ENCODE measurements at places on chromosomes 6 and 20.

DNA sequence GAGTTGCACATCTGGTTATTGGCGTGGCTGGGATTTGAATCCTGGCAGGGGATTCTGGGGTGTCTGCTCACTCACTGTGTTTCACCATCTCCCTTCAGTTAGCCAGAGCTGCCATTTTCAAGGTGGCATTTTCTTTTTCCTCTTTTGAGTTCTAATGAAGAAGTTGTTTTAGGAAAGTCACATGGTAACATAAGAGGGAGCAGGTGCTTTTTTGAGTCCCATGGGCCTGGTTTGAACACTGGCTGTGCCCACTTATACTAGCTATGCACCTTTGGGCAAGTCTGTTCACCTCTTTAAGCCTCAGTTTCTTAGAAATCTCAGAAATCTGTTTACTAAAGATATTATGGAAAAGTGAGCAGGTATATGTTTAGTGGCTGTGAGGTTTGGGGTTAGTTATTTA, 39.6 kb downstream of the ANKS1A start:
- DNase-seq, result no peak

- DNase-seq, result no peak
Observed at GRCh38 chr6:30544666-30545272, 11.5 kb downstream of the GNL1 start.

DNA sequence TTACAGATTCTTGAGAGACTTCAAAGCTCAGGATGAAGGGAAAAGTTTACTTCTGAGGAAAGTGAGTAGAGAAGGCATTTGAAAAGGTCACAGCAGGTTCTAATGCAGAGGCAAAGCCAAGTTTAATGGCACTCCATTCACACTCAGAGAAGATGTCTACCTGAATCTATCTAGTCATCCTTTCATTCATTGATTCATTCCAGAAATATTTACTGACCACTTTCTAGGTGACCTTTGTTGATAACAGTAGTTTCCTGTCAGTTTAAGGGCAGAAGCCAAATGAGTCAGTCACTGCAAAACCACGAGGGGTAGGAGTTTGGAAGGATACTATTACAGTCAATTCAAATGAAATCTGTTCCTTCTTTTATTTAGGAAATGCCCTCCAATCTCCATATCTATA, 30.8 kb downstream of the FBXO5 start:
- no peak for DNase-seq

- DNase-seq, result no peak
Observed at GRCh38 chr6:136728976-136729515, 63.2 kb downstream of the MAP3K5 start.

DNA sequence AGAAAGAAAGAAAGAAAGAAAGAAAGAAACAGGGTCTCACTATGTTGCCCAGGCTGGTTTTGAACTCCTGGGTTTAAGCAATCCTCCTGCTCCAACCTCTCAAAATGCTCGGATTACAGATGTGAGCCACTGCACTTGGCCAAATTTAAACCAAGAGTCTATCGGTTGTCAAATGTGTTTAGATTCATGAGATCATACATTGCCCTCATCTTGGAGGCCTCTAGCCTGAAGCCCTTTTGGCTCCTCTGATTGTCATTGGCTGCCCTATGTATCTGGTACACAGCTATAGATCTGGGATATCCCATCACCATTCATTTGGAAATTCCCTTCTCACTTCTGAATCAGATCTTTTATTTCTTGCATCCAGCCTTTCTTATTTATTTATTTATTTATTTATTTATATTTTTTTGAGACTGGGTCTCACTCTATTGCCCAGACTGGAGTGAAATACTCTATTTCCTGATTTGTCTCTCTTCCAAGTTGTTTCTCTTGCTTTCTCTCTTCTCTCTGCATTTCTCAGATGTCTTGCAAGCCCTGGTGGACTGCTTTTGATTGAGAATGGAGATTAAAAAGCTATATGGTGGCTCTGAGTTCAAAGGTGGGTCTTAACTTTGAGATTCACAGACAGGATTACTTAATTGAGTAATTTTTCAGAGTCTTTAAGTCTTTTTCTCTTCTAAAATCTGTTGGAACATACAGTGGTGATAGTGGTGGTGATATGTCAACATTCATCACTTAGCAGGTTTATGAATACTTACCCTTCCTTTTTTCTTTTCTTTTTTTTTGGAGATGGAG, 121.9 kb downstream of the GJA1 start:
- no peak for DNase-seq

DNA sequence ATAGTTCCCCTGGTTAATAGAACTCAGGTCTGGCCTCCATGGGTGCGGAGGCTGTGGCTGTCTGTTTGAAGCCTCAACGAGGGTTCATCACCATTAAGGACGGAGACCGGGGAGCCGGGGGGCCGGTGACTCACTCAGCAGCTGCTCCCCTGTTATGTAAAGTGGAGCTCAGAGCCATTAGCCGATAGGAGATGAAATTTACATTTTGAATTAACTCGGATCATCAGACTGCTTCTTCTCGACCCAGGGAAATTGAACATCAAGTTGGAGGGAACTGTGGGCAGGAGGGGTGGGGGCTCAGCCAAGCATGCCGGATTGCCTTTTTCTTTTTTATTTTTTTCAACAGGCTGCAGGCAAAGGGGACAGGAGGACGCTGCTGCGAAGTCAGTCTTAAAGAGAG, 12.3 kb downstream of the PCK1 start:
- no peak for DNase-seq

DNA sequence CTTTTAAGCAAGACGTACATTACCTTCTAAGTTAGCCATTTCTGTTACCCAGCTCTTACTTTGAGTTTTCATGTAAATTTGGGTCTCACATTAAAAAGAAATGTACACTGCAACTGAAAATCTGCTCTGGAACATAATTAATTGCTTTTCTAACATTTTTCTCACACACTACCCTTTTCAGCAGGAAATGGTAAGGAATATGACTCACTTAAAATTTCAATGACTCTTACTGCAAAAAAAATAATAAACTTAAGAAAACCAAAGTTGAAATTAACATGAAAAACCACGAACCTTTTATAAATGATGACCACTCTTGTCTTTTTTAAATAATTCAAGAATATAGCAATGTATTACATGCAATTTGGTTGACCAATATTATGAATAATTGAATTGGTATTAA, 1.3 kb downstream of the CGA start:
- no peak for DNase-seq

- DNase-seq, result no peak
Observed at GRCh38 chr6:74181471-74181870, 485.5 kb downstream of the CD109 start.

DNA sequence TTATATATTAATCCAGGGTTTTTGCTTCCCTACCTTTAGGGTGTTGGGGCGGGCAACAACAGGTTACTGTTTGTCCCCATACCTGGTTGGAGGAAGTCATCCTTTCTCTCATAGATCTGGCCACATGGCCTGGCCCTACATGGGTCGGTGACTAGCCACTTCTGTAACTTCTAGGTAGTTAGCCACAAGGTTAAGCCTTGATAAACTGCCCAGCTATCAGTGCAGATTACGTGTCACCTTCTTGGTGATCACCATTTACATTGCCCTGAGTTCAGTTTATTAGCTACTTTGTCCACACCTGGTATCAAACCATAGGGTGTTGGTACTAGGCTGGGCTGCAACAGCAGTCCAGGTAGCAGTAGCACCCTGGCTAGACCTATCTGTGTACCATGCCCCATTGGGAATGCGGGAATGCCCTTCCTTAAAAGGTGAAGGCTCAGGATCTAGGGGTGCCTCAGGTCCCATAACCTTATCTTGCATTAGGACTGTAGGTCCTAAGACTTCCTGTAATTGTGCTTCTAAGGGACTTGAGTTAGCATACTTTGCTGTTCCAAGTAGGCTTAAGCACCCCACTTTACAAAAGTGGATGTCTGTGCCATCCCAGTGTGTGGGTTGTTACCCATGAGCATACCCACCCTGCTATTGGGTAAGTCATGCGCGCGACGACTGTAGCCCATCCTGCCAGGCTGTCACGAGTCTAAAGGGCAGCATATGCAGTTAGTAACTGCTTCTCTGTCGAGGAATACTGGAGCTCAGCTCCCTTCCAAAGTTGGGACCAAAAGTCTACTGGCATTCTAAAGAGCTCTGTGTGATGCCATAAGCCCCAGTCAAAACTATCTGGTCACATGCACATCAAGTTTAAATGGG, 5.2 kb downstream of the ZKSCAN3 start:
- no peak for DNase-seq

DNA sequence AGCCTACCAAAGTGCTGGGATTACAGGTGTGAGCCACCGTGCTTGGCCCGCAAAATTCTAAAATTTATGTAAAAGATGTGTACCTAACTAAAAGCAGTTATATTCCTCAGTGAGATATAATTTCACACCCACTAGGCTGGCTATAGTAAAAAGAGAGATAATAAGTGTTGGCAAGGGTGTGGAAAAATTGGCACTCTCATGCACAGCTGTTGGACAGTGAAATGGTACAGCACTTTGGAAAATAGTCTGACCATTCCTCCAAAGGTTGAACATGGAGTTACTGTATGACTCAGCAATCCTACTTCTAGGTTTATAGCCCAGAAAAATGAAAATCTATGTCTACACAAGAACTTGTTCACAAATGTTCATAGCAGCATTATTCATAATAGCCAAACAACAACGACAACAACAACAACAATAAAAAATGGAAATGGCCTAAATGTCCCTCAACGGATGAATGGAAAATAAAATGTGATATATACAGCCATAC, 13.9 kb downstream of the C6orf15 start:
- no peak for DNase-seq

- DNase-seq, result no peak
Observed at GRCh38 chr6:143694560-143694959, 16.8 kb downstream of the PHACTR2 start.

DNA sequence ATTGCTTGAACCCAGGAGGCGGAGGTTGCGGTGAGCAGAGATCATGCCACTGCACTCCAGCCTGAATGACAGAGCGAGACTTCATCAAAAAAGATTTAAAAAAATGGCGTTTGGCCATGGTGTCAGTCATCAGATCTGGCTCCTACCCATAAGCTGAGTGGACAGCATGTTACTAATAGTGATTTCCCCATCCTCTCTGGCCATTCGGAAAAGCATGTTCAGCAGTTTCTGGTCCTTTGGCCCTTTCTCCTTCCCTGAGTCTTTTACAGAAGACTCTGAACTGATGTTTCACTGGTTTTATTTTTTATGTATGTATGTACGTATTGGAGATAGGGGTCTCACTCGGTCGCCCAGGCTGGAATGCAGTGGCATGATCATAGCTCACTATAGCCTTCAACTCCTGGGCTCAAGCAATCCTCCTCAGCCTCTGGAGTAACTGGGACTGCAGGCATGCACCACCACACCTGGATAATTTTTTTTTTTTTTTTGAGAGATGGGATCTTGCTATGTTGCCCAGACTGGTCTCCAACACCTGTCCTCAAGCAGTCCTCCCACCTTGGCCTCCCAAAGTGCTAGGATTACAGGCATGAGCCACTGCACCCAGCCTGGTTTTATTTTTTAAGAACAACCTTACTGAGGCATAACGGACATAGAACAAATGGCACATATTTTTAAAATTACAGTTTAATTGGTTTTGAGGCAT, 84.2 kb upstream of the CNKSR3 start:
- no peak for DNase-seq

GRCh38 chr6:124984668-124985338, 22.6 kb downstream of the RNF217 start:
- DNase-seq, result no peak

DNA sequence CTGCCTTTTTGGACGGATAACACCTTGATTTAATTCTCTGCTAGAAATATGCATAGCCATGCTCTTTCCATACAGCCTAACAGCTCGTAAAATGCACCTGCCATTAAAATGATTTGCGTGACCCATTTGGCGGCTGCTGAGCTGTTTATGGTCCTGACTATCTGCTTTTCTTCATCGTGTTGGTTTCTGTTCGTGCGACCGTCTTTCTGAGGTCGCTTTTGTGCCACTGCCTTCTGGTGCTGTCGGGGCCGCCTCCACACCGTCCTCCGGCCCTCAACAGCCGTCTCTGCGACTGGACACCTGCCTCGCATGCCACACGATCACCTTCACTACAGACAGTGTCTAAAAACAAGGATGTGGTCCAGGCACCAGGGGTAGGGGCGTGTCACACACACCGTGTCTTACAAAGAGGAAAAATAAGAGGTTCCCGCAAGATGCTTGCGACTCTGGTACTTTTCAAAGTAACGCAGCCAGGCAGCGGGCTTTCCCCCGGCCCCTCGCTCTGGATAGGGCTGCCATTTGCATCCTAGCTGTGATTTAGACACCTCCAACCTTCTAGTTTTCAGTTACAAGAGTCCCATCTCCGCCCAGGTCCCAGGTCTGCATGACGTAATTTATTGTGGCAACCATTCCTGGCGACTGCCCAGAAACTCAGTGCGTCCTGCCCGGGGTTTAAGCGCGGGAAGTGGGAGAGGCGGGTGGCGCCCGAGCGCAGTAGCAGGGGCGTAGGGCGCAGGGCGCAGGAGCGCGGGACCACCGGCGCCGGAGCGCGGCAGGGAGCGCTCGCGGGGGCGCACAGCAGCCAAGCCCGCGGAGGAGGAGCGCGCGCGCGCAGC, at the start of gene STMND1:
Gene STMND1 (plus strand): TSS at position 629 of the 836 bp plus-strand sequence. CDS start 208 bp downstream, outside the sequence.
- DNase-seq, result no peak

DNA sequence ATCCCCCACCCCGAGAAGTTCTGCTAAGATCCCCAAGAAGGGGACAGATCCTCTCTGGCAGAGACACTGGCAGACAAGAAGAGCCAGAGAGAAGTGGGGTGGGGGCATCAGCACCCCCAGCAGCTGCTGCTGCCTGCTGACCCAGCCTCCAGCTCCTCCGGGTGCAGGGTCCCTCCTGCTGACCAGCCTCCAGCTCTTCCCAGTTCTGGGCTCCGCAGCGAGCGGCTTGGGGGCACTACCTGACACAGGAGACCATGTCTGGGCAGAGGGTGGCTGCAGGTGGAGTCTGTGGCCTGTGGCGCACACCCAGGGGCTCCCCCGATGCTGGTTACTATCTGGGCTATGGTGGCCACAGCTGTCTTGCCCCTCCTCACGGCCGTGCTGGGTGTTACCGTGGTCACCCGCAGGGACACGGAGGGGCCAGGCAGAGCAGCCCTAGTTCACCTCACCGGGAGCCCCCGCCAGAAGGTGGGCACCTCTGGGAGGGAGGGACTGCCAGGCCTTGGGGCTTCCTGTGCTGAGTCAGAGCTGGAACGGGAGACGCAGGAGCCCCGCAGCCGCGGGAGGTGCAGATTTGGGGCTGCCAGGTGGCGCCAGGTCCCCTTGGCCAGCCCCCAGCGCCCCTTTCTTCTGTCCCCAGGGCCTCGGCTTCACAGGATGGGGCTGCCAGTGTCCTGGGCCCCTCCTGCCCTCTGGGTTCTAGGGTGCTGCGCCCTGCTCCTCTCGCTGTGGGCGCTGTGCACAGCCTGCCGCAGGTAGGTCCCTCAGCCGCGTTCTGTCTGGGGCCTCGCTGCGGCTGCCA, 630 bp downstream of the LIME1 start:
- no peak for DNase-seq

GRCh38 chr6:54320871-54321270, 12.6 kb downstream of the TINAG start:
- no peak for DNase-seq

DNA sequence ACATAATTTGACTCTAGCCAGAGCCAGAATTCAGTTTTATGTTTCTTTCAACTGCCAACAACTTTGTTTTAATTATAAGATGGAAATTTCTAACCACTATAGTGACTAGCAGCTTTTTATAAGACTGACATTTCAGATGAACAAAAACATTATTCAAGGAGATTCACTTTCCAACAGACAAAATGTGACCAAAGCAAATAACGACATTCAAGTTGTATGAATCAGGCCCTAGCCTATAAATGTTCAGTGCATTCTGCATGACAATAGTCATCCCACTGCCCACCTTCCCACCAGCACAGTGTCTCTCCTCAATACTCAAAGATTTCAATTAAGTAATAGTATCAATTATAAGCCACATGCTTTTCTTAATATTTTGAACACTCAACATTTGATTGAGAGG, 200.7 kb downstream of the KHDC1L start:
- DNase-seq, result no peak

Measured in progenitor cell of endocrine pancreas (in vitro differentiated cells).